ENCODE measurements at places on chromosomes 13 and 19. TPM values are rescaled to one million over a fixed set of nuclear protein-coding genes. Genes with fewer than 3 reads are reported as not detected.
A peak's percentile ranks its signal among the peaks of the same experiment; 100 is the strongest.

ZNF543 gene
- 3.3 TPM for total RNA-seq

POU2F2 gene
- 0.96 TPM for total RNA-seq

LILRA6 gene
- total RNA-seq: 0.79 TPM

- no peak for DNase-seq
Measured at GRCh38 chr13:91574766-91575165, 176.3 kb downstream of the GPC5 start.

DNA sequence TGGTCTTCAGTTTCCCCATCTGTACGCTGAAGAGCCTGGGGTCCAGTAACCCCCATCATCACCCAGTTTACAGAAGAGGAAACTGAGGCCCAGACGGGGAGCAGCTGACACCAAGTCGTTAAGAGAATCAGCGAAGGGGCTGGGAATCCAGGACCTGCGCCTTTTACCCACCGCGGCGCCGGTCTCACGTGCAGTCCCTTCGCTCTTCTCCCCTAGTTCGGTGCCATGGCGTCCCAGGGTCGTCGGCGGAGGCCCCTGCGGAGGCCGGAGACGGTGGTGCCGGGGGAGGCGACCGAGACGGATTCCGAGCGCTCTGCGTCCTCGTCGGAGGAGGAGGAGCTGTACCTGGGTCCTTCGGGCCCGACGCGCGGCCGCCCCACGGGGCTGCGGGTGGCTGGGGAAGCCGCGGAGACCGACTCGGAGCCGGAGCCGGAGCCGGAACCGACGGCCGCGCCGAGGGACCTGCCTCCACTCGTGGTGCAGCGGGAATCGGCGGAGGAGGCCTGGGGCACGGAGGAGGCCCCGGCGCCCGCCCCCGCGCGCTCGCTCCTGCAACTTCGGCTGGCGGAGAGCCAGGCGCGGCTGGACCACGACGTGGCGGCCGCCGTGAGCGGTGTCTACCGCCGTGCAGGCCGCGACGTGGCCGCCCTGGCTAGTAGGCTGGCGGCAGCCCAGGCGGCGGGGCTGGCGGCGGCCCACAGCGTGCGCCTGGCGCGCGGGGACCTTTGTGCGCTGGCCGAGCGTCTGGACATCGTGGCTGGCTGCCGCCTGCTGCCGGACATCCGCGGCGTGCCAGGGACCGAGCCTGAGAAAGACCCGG, 698 bp downstream of the BLOC1S3 start:
- DNase-seq: peak; percentile 42

DNA sequence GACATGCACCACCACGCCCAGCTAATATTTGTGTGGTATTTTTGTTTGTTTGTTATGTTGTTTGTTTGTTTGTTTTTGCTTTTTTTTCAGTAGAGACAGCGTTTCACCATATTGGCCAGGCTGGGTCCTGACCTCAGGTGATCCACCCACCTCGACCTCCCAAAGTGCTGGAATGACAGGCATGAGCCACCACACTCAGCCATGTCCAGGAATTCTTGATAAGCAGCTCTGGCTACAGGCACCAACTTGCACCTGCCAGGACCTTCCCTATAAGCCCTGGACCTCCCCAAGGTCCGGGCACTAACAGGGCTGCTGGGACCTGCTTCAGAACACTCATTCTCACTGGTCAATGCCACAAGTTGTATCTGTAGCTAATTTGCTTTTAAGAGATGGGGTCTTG, 48.7 kb downstream of the TINCR start:
- no peak for DNase-seq

GRCh38 chr19:43768273-43769050, 12.3 kb downstream of the KCNN4 start:
- DNase-seq: peak; percentile 71

All from transverse colon (tissue), 4 donors.